Colonic mucosa (tissue), 4 donors: ENCODE measurements at places on chromosomes 7 and 10. TPM values are rescaled to one million over a fixed set of nuclear protein-coding genes. Genes with fewer than 3 reads are reported as not detected.

DNA sequence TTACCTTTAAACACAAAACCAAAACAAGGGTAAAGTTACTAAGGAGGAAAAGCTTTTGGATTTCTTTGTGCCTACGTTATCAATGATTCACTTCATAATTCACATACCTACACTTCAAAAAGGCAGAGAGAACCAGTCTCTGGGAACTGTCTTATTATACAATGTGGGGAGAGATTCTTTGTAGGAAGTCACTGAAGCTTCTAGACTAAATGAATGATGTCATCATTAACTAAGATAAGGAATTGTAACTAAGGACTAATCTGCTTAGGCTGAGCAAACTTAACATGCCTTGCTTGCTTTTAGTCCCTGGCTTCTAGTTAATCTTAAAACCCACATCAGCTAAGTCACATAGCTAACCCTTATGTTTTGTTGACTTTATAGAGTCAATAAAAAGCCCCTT, 771.2 kb downstream of the NXPH1 start:
- no peaks in the 10 kb centered on the region for H3K4me1 ChIP-seq
- no peaks in the 10 kb centered on the region for H3K36me3 ChIP-seq
- H3K4me3 ChIP-seq, result no peak overlapping the region

- no peaks in the 10 kb centered on the region for H3K4me1 ChIP-seq
- no peak overlapping the region for H3K27ac ChIP-seq
- no peak overlapping the region for H3K4me3 ChIP-seq
- H3K27me3 ChIP-seq, result no peaks in the 10 kb centered on the region
Measured at GRCh38 chr7:135342887-135343286, 109.2 kb downstream of the STRA8 start.

DNA sequence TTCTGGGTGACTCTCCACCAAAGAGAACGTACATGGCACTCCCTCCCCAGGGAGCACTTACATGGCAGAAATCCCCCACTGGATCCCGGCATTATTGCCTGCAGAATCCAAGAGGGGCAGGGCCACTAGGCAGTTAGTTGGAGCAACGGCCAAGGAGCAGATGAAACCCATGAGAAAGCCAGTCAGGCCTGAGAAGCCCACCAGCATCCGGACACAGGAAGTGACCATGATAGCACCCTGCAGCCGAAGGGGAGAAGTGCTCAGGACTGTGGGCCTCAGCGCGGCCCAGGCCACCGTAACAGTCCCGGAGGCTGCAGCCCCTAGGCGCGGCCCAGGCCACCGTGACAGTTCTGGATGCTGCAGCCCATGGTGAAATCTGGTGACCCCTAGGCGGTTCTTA, 43.5 kb downstream of the STRA8 start:
- no peaks in the 10 kb centered on the region for H3K36me3 ChIP-seq
- H3K27ac ChIP-seq, result no peak overlapping the region
- H3K4me1 ChIP-seq, result no peaks in the 10 kb centered on the region
- DNase-seq, result no peak
- H3K4me3 ChIP-seq, result no peak overlapping the region

GRCh38 chr10:109899356-109900331, 23.7 kb downstream of the XPNPEP1 start:
- H3K4me3 ChIP-seq, result no peak overlapping the region
- H3K36me3 ChIP-seq, result no peaks in the 10 kb centered on the region
- DNase-seq, result no peak
- no peaks in the 10 kb centered on the region for H3K27me3 ChIP-seq

GRCh38 chr10:190216-190615, 55.0 kb downstream of the ZMYND11 start:
- no peaks in the 10 kb centered on the region for H3K27me3 ChIP-seq
- no peaks in the 10 kb centered on the region for H3K36me3 ChIP-seq
- H3K4me3 ChIP-seq, result no peak overlapping the region
- no peak overlapping the region for H3K27ac ChIP-seq
- DNase-seq, result no peak
- H3K4me1 ChIP-seq, result no peaks in the 10 kb centered on the region

The HOXA6 gene
- total RNA-seq, result 29.6 TPM

The TUBB8 gene
- total RNA-seq, result not detected
